Activated naive CD8-positive, alpha-beta T cell treated with anti-CD3 and anti-CD28 coated beads for 36 hours (primary cell): ENCODE measurements at places on chromosomes 13 and 19.

DNA sequence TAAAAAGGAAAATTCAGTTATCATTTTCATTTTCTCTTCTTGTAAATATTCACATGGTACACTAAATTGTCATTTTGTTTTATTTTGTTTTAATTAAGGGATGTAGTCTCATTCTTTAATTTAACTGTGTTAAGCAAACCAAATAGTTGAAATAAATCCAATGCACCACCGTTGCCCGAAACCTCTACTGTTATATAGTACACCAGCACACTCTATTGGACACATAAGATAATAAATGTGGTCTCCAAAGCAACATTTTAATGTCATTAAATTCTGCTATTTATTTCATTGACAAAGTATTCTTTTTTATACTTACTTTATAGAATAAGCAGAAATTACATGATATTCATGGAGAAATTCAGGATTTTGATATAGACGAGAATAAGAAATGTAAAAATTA lies 156.4 kb upstream of the FREM2 start:
- DNase-seq, result no peak

DNA sequence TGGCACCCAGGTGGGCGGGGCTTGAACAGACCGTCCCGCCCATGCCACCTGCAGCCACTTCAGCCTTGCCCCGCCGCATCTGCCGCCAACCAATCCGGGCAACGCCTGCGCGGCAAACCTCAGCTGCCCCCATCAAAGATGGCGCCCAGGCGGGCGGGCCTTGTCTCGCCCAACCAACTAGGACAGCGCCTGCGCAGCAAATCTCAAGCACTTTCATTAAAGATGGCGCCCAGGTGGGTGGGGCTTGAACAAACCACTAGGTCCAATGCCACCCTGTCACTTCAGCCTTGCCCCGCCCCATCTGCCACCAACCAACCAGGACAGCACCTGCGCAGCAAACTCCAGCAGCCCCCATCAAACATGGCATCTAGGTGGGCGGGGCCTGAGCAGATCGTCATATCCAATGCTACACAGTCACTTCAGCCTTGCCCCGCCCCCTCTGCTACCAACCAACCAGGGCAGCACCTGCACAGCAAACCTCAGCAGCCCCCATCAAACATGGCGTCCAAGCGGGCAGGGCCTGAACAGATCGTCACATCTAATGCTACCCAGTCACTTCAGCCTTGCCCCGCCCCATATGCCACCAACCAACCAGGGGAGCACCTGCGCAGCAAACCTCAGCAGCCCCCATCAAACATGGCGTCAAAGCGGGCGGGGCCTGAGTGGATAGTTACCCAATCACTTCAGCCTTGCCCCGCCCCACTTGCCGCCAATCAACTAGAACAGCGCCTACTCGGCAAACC lies 1.4 kb downstream of the PEG3 start:
- DNase-seq, result peak; percentile 37

DNA sequence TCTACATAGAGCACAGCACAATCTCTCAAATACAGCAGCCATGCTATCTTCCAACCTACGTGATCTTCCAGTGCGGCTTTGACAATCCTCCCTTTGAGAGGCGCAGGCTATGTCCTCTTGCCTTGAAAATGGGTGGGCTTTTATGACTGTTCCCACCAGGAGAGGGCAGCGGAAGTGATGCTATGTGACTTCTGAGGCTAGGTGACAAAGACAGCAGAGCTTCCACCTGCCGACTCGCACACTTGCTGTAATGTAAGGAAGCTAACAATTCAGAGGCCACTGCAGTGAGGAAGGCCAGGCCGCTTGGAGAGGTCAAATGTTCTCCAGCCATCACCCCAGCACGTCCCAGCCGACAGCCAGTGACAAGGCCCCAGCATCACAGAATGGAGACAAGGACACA lies 65.8 kb downstream of the MRPL57 start:
- DNase-seq, result no peak

DNA sequence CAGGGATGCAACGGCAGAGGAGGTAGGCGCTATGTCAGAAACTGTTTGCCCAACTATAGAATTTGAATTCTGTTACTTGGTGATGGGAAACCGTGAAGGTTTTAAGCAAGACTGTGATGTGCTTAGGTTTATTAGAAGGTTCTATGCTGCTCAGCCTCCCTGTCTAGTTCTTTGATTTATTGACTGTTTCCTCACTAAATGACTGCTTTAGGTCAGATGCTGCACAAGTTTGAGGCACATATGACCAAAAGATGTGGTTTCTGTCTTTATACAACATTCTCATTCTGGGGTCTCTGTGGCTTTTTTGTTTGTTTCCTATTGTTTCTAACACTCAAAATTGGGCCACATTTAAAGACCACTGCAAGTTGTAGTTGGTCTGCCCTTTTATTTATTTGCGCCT lies 323.0 kb upstream of the OBI1 start:
- DNase-seq, result no peak
